Posterior vena cava (tissue), 2 donors: ENCODE measurements at places on chromosomes 1 and 21. TPM values are rescaled to one million over a fixed set of nuclear protein-coding genes. Genes with fewer than 3 reads are reported as not detected.

Gene RSPO1
- 0.60 TPM for total RNA-seq

Gene CLK2
- total RNA-seq = 31.2 TPM

Gene TADA1
- total RNA-seq = 9.6 TPM

Gene ALX3
- not detected for total RNA-seq

Gene CAPN2
- 234 TPM for total RNA-seq

Gene MCOLN2
- 0.71 TPM for total RNA-seq

Gene PRCC
- total RNA-seq = 48.6 TPM

Gene DFFB
- total RNA-seq = 5.2 TPM

Gene CFAP107
- total RNA-seq = not detected

Gene VAV3
- total RNA-seq = 7.3 TPM

GRCh38 chr1:207286786-207287468 is 34.6 kb upstream of the CD55 start:
- DNase-seq = no peak

DNA sequence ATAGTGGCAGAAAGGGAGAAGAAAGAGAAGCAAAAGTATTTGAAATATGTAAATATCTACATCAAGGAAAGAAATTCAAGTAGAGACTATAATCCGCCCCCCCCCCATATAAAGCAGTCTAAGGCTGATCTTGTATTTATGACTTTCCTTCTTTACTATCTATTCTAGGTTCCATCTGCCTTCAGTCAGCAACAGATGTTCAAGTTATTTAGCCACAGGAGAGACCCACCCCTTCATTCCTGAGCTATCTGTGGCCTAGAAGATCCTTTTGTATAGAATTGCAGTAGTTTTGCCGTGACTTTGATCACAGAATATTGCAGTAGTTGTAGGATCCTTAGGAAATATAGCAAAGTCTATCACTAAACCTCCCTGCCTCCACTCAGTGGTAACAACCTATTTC is 10.7 kb upstream of the BSDC1 start:
- no peak for DNase-seq

GRCh38 chr1:243213045-243213787 is 41.9 kb downstream of the CEP170 start:
- no peak for DNase-seq

GRCh38 chr21:17414766-17415165 is 98.1 kb upstream of the CXADR start:
- no peak for DNase-seq

DNA sequence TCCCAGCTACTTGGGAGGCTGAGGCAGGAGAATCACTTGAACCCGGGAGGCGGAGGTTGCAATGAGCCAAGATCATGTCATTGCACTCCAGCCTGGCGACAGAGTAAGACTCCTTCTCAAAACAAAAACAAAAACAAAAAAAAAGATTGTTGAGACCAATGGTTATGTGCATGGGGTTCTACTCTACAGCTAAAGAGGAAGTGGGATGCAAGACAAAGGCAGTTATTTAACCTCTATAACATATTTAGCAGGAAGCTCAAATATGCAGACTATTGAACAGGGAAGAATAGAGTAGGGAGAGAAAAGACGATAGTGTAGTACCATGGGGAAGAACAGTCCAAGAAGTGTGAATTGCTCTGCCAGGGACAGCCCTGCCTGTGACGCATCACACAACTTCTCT is 227.7 kb downstream of the SMYD3 start:
- DNase-seq = no peak

GRCh38 chr1:5831600-5832335 is 160.5 kb downstream of the NPHP4 start:
- DNase-seq = no peak

DNA sequence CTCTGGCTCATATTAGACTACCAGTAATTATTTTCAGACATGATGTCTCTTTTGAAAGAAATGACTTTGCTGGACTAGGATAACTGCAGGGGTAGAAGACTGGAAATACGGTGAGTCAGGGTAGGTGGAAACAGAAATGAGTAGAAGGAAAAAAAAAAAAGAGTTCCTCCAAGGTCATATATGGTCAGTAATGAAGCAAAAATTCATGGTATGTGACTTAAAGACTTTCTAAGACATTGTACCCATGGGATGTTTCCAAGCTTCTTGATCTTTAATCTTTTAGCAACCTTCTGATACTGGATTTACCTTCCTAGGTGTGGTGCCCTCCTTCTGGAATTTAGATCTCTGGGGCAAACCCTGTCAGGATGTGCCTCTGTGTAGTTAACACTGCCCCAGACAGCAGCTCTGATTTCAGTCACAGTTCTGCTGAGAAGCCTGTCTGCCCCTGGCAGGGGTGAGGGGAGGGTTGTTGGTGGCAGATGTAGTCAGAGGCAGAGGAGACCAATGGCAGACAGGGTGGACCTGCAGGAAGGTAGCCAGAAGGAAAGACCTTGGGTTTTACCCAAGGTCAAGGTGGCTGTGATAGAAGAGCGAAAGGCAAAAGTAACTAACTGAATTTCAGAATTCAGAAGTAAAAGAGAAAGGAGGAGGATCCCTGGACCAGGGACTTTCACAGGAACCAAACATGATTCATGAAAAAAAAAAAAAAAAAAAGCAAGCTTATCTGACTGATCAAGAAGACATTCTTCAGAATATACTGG is 44.1 kb upstream of the BCL10 start:
- no peak for DNase-seq

- no peak for DNase-seq
Observed at GRCh38 chr1:1270813-1271212, 2.8 kb downstream of the UBE2J2 start.

DNA sequence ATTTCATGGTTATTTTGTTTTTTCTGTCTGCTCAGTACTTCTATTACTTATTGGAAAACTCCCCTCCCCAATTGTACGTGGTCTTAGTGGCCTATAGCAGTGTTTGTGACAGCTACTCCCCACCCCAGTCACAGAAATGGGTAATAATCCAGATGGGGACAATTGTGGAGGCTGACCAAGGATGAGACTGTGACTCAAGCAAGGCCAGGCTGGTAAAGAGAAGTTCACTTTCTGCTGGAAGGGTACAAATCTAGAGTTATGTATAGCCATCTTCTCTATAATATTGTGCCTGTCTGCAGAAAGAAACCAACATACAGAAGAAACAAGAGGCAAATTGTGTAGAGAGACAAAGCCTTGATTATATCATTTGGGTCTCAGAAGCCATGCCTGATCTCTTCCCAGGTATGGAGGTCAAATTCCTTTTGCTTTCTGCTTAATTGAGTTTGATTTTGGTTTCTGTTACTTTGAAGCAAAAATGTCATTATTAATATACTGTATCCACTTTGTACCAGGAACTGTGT is 270.4 kb downstream of the HLX start:
- no peak for DNase-seq

GRCh38 chr1:175818929-175819328 is 75.5 kb upstream of the TNR start:
- no peak for DNase-seq
